ENCODE measurements at places on chromosomes 7 and 10.

GRCh38 chr7:138670594-138670993, 30.6 kb downstream of the SVOPL start:
- no peak for DNase-seq

GRCh38 chr7:140774371-140774770, 77.9 kb downstream of the NDUFB2 start:
- DNase-seq = no peak

- DNase-seq = peak; percentile 22
These were observed 193.1 kb downstream of the COBL start for GRCh38 chr7:51123322-51124019.

DNA sequence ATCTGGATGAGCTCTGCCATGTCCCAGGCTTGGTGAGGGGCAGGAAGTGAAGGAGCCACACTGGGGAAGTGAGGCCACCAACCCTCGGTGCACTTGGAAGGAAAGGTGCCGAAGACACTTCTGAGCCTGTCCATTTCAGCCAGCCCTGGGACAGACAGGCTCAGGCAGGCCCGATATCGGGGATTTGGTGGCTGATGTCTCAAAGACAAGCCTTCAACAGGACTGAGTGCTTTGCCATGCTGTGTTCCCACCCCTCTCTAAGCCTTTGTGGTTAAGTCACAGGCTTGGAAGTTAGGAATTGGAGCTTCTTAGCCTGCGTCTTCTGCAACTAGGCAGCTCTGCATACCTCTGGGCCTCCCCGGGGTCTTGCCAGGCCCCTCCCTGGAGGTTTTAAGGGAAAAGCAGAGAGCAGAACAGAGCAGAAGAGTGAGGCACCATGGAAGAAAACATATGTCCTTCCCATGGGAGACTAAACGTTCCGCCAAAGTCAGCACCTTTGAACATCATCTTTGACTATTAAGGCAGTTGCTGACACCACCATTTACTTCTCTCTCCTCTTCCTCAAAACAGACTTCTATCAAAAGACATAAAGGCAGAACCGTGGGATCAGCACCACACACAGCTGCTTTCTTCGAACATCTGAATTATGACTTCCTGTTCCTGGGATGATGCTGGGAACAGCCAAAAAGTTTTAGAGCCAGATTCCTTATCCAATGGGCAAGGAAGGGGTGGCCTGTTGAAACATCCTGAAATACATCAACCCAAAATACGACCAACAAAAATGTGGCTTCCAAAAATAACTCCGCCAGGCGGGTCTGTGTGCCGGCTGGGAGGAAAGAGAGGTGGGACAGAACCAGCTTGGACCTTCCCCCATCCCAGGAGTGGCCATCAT, 71.8 kb downstream of the AFAP1L2 start:
- no peak for DNase-seq

- DNase-seq = no peak
These were observed 78.6 kb upstream of the GLI3 start for GRCh38 chr7:42315631-42316030.

GRCh38 chr10:67319976-67320375, 376.0 kb downstream of the CTNNA3 start:
- DNase-seq = no peak

GRCh38 chr10:121800146-121800545, 127.7 kb downstream of the ATE1 start:
- DNase-seq = no peak

- no peak for DNase-seq
These were observed 1.3 kb downstream of the HHEX start for GRCh38 chr10:92690915-92691590.

- no peak for DNase-seq
These were observed 52.8 kb downstream of the PWWP2B start for GRCh38 chr10:132449811-132450181.

DNA sequence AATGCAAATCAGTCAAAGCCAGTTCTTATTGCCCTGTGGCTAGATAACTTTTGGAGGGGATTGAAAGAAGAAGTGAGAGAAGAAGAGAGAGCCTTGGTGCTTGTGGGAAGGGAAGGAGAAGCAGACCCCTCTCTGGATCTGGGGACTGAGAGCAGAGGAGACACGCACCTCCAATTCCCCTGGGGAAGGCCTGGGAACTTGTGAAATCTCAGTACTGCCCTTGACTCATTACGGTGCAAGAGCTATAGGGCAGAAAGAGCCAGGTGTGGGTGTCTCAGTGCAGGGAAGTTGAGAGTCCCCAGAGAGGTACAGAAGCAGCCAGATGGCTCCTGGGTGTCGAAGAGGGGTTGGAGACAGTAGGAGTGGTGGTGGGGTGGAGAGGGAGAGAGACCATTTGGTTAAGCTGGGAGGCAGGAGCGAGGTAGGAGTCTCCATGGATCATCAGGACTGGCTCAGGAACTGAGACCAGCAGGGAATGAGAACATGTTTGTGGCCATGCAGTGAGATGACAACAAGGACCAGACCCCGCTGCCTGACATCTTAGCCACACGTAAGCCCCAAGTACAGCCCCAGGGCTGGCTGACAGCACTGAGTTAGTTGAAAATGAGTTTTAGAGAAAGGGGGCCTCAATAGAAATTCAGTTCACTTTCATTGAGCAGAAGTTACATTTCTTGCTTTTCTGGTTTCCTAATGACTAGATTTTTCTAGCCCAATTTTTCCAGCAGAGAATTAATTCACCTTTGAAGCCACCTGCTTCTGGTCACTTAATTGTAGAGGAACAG, 238.2 kb downstream of the BUB3 start:
- no peak for DNase-seq

- no peak for DNase-seq
These were observed 377.6 kb downstream of the MDFIC start for GRCh38 chr7:115299397-115300037.

DNA sequence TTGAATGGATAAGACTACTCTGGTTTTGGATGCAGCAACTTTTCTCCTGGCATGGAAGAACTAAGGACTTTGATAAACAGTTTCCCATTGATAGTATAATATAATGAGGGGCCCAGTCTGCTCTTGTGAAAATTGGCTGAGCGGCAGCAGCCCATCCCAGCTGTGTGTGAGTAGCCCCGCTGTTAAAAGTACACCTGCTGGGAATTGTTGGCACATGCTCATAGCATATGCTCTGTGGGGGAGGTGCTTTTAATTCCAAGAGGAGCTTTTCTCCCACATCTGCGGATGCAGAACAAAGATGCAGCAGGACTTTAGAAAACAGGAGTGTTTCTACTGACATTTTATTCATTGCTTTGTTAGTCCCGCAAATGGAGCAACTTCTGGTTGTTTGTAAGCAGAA, 19.0 kb downstream of the SRI start:
- no peak for DNase-seq

GRCh38 chr7:109549471-109550193, 980.0 kb downstream of the DNAJB9 start:
- no peak for DNase-seq

DNA sequence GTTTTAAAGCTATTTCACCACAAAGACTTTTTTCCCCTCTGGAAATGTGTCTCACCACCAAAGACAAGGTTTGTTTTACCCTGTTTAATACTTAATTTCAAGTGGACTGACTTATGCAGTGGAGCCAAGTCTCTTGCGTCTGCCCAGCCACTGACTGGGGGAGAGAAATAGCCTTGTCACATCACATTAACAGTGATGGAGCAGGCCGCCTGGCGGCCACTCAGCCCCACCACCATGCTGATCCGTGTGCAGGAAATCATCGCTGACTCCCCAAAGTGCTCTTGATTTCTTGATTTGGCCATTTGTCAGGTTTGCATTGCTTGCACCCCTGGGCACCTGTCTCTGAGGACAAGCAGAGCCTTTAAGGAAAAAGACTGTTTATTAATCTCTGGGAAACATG, 334.1 kb downstream of the GLRX3 start:
- DNase-seq = no peak

DNA sequence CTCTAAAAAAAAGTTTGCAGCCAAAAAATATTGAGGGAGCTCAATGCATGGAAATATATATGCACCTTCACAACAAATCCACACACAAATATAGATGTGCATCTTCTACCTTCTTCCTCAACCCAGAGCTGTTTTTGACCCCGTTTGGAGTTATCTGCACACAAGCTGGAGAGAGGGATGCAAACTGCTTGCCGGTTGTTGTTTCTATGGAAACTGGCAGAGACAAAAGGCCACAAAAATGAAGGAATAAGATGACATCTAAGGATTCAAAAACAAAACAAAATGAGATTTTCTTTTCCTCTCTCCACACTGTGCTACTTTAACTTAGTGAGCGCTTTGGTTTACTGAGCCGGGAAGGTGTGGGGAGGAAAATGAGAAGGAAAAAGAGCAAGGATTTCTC, 210.2 kb upstream of the AGK start:
- DNase-seq = no peak

DNA sequence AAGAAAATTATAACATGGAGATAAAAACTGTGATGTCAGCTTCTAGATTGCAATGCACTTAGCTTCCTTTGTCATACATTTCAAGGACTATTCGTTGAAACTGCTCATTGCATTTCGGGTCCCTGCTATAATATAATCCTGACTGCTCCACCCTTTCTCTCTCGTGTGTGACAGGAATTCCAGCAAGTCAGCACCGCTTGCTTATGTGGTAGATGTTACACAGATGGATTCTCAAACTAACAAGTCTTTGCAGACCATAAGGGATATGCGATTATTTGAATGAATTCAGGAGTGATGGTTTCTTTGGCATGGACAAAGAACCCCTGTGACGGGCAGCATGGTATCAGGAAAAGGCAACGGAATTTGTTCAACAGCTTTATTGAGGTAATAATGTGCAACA, 184.0 kb downstream of the GRID1 start:
- no peak for DNase-seq

GRCh38 chr7:50415844-50416364, 34.2 kb downstream of the FIGNL1 start:
- no peak for DNase-seq

DNA sequence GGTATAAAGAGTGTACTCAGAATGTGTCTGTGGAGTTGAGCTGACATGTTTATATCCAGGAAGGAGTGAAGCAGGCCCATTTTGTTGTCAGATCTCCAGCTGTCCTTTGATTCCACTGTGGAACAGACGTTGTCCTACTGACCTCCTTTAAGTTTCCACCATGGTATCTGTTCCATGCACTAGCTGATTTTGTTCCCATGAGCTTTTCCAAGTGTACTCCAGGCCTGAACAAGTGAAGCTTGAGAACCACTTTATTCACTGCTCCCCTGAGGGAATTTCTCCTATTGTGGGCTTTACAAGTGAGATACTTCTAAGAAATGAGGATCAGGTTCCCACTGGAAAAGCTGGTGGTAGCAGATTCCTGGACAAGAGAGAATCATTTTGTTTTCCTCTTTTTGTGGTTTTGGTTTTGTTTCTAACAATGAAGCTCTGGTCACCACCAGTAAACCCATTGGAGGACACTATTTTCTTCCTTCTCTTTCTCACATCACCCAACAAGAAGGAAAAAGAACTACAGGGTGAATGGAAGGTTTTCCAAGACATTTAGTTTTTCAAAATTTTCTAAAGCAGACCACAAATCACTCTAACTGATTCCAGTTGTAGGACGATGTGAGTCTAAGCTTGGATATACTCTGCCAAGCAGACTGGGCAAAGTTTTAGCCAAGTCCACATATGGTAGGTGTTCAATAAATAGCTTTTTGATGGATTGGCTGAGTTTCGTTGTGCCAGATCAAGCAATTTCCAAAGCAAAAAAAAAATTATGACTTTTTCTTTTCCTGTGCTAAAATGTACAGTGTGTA, 144.2 kb downstream of the JCAD start:
- DNase-seq = no peak

- DNase-seq = no peak
These were observed 11.6 kb upstream of the TNPO3 start for GRCh38 chr7:129066290-129067131.

DNA sequence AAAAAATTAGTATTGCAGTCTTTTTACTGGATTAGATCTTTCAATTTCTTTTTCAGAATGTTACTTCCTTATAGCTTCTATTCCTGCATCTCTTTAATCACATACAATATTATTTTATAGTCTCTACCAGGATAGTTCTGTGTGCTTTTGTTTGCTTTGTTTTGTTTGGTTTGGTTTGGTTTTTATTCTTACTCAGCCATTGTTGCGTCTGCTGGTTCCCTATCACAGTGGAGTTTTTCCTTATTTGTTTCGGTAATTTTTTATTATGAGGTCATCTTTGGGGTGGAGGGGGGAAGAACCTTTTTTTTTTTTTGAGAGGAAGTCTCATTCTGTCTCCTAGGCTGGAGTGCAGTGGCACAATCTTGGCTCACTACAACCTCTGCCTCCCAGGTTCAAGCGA, 9.0 kb upstream of the BAIAP2L1 start:
- no peak for DNase-seq

DNA sequence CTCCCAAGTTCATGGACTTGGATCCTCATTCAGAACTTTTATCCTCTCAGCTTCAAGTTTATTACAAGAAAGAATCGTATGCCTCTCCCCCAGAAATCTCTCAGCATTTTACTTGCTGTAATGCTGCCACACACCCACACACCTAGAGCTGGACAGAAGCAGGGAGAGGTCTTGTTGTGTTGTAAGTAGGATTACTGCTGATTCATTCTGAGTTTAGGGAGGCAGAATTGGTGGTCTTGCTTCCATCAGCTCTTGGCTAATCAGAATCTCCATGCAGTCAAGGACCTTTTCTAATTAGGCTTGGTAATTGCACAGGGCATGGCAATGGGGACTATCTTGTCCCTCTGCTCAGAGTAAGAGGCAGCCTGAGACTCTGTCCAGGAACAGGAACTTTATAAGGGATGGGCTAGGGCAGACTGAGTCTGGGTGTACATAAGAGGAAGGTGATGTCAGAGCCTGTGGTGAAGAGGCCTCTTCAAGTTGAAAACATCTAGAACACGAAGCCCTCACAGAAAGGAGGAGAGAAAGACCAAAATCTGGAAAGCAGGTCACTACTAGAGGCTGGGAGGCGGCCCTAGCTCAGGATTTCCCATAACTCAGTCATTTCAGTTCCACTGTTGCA, 7.0 kb upstream of the PTPRE start:
- no peak for DNase-seq

DNA sequence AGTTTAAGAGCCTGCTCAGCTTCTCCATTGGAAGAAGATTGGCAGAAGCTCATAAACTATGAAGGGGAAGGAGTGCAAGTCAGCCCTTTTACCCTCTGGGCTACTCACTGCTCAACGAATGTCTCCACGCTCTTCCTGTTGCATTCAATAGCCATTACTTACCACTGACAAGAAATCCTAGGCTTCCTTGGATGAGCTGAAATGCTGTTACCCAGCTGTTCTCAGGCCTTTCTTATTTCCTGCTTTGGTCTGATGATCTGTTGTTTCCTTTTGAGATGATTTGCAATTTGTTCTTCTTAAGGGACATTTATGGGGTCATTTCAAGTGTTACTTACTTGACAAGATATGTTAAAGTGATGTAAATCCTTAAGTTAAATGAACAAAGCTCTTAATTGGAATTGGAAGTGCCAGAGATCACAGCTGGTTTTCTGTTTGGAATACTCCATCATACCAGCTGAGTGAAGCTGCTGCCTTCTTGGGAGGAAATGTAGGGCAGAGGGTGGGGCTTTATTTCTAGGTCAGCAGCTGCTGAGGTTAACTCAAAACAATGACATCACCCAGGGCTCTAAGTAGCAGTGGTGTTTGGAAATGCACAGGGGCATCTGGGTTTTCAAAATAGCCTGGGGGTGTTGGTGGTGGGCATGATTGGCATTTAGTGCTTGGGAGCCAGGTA, 170.0 kb downstream of the PRKCQ start:
- DNase-seq = no peak

Data from stimulated activated CD8-positive, alpha-beta memory T cell treated with anti-CD3 and anti-CD28 coated beads, Interleukin-4, amount 100 ng/mL, for 4 hours (primary cell).